ENCODE measurements at places on chromosomes 7 and 10.
A peak's percentile ranks its signal among the peaks of the same experiment; 100 is the strongest.

DNA sequence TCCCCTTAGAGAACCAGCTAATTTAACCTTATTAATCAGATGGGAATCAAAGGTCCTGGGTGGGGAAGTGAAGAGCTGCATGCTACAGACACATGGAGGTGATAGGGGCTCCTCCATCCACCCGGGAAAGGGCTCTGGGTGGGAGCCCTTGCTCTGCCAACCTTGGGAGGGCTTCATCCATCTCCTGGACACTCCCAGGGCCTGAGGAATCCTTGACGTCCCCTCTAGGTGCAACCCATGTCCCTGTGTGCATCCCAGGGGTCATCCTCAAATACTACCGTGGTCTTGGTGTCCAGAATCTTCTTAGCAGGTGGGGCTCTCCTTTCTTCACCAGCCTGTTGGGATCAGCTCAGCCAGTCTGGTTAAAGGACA, 55.4 kb upstream of the IGFBP3 start:
- no peak for DNase-seq

DNA sequence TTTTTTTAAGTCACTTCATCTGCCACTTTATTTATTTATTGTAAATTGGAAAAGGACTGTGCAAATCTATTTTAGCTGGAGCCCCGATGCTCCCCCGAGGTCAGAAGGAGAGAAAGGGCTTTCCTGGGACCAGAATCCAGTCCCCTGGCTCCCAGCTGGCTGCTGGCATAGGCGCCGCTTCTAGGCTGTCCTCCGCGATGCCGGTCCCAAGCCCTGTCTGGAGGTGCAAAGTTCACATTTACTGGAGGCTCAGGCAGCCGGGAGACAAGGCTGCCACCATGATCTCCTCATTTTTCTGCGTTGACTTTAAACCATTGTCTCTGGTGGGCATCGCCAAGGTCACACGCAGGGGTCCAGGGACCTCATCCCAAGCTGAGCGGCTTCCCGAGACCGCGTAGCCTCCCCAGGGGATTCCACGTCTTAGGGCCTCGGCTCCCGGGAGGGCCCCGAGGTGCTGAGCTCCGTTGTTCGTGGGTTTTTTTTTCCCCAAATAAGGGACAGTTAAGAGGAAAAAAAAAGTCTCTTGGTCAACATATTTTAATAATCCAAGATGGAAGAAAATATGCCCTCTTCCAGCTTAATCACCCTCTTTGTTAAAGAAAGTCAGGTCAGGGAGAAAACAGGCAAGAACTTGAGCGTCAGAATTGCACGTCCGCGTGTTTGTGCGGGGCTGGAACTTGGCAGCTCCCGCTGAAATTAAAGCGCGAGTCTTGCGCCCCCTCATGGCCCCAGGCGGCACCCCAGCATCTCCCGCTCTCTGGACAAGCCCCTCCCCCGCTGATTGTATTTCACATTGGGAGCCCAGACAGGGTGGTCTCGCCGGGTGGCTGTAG, 11.9 kb downstream of the RGR start:
- peak; percentile 8 for DNase-seq

GRCh38 chr10:97542169-97543024, 30.2 kb upstream of the ANKRD2 start:
- no peak for DNase-seq

DNA sequence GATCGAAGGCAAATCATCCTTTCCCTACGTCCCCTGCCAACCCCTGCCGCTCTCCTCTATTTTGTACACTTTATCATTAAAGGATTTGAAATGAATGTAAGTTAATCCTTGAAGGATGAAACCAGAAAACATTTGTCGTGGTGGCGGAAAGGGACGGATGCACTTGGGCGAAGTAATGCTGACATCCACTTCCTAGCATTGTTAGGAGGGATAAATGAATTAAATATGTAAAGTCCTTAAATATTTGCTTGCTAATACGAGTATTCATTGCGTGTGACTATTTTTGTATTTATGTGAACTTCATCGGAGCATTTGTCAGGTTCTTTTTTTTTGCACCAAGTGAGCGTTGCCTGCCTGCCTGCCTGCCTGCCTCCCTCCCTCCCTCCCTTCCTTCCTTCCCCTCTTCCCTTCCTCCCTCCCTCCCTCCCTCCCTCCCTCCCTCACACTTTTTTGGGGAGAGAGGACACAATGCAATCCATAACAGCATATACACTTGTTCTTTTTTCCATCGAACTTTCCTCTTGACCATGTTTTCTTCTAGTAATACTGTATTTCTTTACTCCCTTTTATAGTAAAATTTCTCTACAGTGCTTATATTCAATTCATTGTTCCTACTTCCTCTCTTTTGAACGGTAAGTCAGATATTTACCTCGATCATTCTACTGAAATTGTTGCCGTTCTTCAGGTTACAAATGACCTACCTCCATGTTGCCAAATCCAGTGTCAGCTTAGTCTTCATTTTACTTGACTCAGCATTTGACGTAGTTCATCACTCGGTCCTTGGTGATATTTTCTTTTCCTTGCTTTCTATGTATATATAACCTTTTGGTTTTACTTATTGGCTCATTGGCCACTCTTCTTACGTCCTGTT, 831 bp downstream of the CCDC7 start:
- no peak for DNase-seq

- no peak for DNase-seq
These were observed 62.4 kb downstream of the EEPD1 start for GRCh38 chr7:36215457-36215765.

- DNase-seq: no peak
These were observed at the start of gene PAPSS2 for GRCh38 chr10:87659571-87660483. Gene PAPSS2 (plus strand): TSS chr10:87659878. CDS start chr10:87659982, 104 bp downstream.

DNA sequence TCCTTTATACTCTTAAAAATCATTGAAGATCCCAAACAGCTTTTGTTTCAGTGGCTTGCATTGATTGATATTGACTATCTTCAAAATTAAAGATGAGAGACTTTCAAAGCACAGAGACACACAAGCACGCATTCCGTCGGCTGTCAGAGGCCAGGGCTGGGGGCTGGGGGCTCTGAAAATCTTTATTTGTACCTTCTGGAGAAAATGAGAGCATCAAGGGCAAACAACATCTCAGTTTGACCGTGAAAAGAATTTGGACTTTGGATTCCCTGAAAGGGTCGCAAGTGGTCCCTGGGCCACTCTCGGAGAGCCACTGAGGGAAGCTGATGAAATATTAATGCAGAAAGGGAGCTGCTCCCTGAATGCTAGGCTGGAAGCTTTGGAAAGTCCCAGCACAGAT, 96.4 kb downstream of the CHST15 start:
- DNase-seq: no peak

DNA sequence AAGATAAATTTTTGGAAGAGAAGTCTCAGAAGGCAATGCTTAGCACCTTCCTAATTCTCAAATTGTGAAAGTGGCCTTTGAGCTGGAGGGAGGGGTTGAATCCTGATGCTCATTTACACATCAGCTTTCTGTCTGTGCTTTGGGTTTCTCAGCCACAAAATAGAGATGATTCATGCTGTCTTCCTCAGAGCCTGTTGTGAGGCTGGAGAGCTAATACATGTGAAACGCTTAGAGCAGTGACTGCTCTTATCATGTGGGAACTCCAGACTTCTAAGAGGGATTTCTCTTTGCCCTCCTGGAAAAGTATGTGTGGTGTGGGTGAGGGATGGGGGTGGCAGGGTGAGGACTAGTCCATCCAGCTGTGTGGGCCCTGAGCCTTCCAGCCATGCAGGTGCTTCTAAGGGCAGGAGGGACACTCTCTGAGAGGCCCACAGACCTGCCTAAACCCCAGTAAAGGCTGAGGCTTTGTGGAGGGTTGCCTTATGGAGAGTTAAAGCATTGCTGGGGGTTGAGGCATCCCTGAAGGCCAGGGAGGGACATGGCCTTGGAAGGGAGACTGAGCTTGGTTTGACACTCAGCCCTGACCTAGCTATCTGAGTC, 4.8 kb upstream of the EVX1 start:
- DNase-seq: no peak

Data from stimulated activated CD8-positive, alpha-beta memory T cell treated with anti-CD3 and anti-CD28 coated beads, Interleukin-4, amount 100 ng/mL, for 1 hour (primary cell).